ENCODE measurements at places on chromosomes 2 and 18. TPM values are rescaled to one million over a fixed set of nuclear protein-coding genes. Genes with fewer than 3 reads are reported as not detected.

MBP gene
- 15.9 TPM for total RNA-seq

RNU2-63P gene
- 2.7 TPM for total RNA-seq

FEV gene
- not detected for total RNA-seq

GREB1 gene
- total RNA-seq = 0.52 TPM

ALKAL2 gene
- 164 TPM for total RNA-seq

SIX3 gene
- total RNA-seq = not detected

DPYSL5 gene
- total RNA-seq = 0.25 TPM

CHST9 gene
- 0.82 TPM for total RNA-seq

HOXD13 gene
- total RNA-seq = not detected

CSRNP3 gene
- 3.7 TPM for total RNA-seq

STK39 gene
- total RNA-seq = 31.9 TPM

SP9 gene
- not detected for total RNA-seq

IL1R1 gene
- total RNA-seq = 53.7 TPM

DNA sequence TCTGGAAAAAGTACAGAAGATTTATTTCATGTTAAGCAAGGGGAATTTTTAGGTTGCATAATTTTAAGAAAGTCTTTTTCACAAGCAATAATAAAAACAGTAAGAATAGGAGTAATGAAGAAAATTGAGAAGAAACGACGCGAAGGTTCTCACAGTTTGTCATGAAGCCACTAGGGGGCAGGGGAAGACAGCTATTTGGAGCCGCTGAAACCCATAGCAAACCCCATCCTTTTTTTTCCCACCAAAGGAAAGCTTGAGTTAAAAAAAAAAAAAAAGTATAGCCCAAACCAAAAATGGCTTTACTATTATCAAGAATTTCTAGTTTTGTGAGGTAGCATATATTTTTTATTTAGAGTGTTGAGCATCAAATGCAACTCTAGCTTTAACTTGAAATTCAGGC lies 300.9 kb downstream of the PHLPP1 start:
- no peak for DNase-seq

- DNase-seq = no peak
Observed at GRCh38 chr2:12050396-12050795, 304.0 kb downstream of the LPIN1 start.

- DNase-seq = no peak
Observed at GRCh38 chr18:984004-984403, 79.3 kb downstream of the ADCYAP1 start.

- DNase-seq = no peak
Observed at GRCh38 chr2:41694536-41695049, 353.2 kb upstream of the PKDCC start.

- peak; percentile 74 for DNase-seq
Observed at GRCh38 chr2:240567137-240567871, 980 bp upstream of the RNPEPL1 start.

DNA sequence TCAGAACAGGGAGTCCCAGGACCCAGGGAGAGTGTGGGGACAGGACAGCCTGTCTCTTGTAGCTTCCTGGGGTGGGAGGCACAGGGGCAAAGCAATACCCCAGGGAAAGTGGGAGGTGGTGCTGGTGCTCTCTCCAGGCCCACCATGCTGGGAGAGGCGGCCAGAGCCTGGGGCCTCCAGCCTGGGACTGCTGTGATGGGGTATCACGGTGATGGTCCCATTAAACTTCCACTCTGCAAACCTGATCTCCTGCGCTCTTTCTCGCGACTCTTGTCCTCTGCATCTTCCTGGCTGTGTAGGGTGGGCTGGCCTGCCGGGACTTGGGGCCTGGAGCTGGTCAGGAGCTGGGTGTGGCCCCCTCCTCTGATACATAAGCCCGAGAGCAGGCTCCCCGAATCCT lies 8.0 kb upstream of the CAPN10 start:
- no peak for DNase-seq

- no peak for DNase-seq
Observed at GRCh38 chr2:206083602-206084438, 2.2 kb downstream of the INO80D start.

GRCh38 chr2:36329746-36330472 lies 25.7 kb upstream of the CRIM1 start:
- DNase-seq = no peak

- DNase-seq = no peak
Observed at GRCh38 chr18:57727952-57728807, 74.9 kb downstream of the ATP8B1 start.

DNA sequence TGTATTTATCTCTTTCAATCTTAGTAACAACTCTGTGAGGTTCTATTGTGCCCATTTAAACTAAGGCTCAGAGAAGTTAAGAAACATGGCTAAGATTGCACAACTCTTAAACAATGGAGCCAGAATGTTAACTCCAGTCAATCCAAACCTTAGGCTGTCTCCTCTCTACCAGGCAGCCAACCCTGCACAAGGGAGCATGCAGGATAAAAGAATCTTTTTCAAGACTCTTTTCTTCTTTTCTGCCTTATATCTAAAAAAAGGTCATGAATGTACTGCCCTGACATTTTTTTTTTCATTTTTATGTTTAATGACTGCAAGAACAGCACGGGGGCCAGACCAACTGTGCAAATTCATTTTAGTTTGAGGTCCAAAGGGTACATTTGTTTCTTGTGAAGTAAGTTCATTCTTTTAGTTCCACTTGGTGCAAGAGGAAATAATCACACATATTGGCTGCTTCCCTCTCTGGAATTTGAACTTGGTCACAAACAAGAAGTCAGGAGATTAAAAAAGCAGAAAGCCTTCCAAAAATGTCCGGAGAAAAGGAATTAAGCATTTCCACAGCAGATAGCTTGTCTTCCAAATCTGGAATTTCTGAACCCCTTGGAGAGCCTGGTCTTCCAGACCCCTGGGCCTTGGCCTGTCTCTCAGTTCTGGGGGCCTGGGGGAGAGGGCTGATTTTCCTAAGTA lies 96.0 kb upstream of the RIOK3 start:
- no peak for DNase-seq

DNA sequence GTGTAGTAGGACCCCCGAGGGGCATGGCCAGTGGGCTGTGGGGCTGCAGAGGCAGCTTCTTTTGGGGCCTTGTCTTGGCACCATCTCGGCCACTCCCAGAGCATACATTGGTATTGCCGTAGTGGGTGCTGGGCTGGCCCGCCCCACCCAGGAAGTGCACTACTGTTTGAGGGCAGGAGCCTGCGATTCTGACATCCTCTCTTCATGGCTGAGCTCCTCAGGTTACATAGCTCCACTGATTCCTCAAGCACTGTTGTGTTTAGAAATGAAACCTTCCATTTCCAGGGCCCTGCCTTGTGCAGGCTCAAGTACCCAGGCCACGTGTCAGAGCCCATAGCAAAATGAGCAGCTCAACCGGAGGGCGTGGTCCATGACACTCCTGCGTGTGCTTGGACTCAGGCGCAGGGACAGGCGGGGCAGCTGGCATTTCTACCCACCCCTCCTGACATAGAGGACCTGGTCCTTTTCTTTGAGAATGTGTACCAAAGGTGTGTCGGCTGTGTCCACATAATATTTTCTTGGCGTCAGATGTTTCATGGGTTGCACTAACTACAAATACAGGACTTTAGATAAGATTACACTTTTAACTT lies 67.9 kb downstream of the DGKD start:
- DNase-seq = no peak

DNA sequence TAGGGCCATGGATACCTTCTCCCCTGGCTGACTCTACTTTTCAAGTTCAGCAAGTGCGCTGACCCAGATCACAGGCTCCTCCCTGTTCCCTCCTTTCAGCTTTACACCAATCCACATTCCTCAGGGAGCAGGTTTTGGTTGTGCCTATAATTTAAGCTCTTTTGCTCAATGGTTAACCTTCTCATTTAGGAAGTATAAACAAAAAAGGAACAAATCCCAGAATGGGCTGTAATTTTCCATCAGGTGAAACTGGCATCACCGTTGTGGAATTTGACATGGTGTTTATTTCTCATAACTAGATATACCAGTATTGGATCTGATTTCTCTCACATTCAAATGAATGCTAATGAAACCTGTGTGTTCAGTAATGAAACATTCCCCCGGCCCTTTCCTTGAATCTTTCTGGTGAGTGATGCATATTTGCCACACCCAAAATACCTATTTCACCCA lies 13.6 kb downstream of the STRN start:
- DNase-seq = no peak

DNA sequence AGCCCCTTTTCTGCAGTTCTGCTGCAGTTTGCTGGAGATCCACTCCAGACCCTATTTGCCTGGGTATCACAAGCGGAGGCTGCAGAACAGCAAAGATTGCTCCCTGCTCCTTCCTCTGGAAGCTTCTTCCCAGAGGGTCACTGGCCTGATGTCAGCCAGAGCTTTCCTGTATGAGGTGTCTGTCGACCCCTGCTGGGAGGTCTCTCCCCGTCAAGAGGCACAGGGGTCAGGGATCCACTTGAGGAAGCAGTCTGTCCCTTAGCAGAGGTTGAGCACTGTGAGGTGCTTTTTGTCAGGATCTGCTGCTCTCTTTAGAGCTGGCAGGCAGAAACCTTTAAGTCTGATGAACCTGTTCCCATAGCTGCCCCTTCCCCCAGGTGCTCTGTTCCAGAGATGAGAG lies 42.0 kb upstream of the MYL1 start:
- peak; percentile 32 for DNase-seq

GRCh38 chr18:45361125-45361851 lies 254.0 kb upstream of the SLC14A2 start:
- DNase-seq = no peak

GRCh38 chr2:239049421-239050251 lies 201.8 kb downstream of the TWIST2 start:
- peak; percentile 56 for DNase-seq

GRCh38 chr2:8518979-8519668 lies 162.7 kb upstream of the ID2 start:
- DNase-seq = no peak

- DNase-seq = no peak
Observed at GRCh38 chr18:11577271-11578112, 31.9 kb upstream of the SLC35G4 start.

- no peak for DNase-seq
Observed at GRCh38 chr2:127646487-127647241, 711 bp downstream of the GPR17 start.

DNA sequence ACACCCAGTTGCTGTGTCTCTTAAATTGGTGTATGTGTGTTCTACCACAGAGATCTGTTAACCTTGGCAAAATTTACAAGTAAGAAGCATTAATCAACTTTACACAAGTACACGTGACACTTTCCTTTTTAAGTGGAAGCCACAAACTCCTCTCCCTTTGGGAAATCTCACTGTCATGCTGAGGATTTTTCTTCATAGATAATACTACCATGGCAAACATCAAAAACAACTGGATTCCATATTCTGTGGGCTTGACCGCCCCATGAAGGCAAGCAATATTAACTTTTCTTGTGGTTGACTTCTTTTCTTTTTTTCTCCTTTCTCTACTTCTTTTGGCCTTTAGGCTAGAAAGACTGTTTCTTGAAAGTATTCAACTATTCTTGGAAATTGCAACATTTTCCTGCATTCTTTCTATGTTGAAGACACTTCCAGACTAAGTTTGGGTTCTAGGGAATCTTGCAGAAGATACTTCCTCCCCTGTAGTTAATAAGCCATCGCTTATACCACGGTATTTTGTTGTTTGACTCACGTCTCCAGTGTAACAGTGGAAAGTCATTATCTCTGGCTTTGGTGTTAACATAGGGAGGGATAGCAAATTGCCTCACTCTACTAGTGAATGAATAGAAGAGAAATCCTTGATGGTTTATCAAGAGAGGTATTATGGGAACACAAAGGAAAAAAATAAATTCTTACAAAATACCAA lies 79.5 kb downstream of the SLC8A1 start:
- DNase-seq = no peak

DNA sequence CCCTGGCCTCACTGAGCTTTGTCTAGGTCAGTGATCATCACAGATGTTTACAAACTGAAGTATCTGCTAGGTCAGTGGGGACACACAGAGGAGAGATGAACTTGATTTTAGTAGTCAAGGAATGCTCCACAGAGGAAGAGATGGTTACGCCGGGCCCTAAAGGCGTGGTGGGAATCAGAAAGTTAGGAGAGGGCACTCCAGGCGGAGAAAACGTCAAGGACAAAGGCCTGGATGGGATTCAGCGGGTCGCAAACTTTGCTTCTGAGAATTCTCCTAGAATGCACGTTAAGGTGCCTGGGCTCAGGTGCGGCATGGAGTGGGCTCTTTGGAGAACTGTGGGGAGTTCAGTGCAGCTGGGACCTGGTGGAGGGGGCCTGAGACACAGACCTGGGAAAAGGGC lies 78.8 kb downstream of the TMEM17 start:
- DNase-seq = no peak

DNA sequence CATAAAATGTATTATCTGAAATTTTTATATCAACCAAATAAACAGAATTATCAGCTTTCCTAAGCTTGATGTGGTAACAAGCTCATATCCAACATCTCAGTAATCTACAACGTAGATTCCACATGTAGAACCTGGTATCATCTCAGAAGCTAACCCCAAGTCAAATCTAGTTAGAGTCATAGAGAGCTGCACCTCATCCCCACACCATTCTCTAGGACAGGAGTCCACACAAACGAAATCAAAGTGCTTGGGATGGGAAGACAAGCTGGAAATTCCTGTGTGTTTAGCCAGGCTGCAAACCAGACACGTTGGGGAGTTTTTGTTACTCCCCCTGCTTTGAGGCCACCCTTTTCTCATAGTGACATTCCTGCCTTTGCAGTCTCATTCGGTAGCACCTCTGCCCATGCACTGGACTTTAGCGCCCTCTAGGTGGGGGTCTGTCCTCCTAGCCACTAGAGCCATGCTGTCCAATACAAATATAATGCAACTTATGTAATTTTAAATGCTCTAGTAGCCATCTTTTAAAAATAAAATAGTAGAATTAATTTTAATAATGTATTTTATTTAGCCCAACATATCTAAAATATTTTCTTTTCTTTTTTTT lies 28.1 kb upstream of the SATB2 start:
- no peak for DNase-seq

GRCh38 chr2:217643789-217644301 lies 358.9 kb downstream of the TNS1 start:
- no peak for DNase-seq

GRCh38 chr2:54176577-54176976 lies 61.2 kb downstream of the ACYP2 start:
- DNase-seq = no peak

DNA sequence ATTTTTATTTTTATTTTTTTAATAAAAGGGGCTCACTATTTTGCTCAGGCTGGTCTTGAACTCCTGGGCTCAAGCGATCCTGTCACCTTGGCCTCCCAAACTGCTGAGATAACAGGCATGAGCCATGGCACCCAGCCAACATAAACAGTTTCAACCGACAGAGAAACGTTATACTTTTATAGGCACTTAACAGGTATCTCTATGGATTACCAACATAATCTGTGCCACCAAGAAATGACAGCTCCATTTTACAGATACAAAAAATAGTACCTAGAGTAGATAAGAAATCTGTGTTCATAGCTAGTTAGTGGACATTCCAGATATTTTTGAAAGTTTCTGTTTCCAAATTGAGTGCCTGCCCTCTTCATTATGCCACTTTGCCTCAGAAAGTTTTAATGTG lies 1316.7 kb downstream of the LRP1B start:
- no peak for DNase-seq

GRCh38 chr2:37795938-37796337 lies 124.5 kb upstream of the CDC42EP3 start:
- DNase-seq = no peak
